Fibroblast of skin of back (primary cell): ENCODE measurements at places on chromosomes 4 and X.

GRCh38 chr4:7781366-7781765, 158.3 kb downstream of the AFAP1 start:
- peak; percentile 78 for DNase-seq

DNA sequence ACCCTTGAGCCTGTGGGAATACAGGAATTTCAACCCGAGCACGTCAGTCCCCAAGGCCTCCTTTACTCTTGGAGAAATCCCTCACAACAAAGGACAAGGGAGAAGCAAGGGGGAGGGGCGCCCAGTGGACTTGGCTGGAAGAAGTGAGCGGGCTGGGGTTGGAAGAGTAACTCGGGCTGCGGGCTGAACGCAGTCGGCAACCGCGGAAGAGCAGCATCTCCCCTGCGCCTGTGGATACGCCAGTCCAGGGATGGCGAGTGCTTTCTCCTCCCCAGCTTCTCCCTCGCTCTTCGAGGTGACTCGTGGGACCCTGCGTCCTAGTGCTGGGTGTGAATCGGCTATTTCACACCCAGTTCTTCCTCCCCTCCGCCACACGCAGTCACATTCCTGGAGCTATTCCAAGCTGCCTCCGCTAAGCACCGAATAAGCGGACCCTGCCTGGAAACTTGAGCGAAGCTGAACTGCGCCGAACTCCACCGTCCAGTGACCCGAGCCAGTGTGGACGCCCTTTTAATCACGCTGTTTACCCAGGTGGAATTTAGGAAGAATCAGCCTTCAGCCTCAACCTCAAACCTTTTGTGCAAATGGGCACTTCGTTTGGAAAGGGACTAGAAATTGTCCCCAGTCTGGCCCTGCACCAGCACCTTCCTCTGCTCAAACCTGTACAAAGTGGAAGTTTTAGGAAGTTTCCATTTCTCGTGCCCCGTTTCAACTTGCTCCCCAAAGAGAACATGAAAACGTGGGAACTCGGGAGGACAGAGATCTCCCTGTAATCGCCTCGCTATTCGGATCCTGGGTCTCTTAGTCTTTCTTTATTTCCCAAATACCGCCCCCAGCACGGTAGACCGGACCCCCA, 64.3 kb upstream of the WDR17 start:
- DNase-seq: peak; percentile 33

GRCh38 chr4:101037249-101037648, 310.1 kb downstream of the PPP3CA start:
- no peak for DNase-seq

DNA sequence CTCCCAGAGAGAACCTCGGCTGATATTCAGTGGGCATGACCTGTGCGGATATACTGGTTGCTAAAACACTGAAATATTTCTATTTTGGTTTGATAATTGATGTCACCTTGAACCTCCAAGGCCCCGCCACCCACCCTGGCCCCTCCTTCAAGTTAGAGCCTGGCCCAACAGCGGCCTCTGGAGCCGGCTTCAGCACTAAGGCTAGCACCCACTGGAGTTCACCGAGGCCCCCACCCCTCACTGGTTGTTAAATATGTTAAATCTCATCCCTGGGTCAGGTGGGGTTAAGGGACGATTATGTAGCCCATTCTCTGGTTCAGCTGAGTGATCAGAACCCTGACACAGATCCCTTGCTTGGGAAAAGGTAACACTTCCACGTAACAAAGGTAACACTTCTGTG, 24.3 kb downstream of the SEL1L3 start:
- no peak for DNase-seq

DNA sequence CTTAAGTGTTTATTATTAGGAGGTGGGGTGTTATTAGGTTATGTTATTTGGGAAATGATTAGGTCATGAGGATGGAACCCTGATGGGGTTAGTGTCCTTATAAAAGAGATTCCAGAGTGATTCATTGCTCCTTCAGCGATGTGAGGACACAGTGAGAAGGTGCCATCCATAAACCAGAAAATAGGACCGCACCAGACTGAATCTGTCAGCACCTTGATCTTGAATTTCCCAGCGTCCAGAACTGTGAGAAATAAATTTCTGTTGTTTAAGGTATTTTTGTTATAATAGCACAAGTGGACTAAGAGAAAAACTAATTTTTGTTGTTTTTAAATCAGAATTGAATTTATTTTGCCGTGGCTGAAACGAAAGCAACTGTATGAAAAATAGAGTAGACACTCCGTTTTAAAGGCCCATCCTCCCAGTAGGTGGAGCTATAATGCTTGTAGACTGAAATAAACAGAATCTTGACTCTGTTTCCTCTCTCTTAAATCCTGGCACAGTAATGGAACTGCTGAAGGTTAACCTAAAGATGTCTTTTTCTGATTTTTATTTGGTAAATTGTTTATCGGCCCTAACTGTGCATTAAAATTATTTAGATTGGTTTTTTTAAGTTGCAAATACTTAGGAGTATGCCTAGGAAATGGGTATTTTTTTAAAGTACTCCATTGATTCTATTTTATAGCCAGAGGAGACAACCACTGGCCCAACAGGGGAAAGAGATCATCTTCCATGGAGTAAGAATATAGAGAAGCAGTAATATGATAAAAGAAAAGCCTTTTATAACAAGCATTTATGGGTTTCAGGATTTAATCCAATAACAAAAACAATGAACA, 133.2 kb upstream of the ADAMTS3 start:
- peak; percentile 55 for DNase-seq

DNA sequence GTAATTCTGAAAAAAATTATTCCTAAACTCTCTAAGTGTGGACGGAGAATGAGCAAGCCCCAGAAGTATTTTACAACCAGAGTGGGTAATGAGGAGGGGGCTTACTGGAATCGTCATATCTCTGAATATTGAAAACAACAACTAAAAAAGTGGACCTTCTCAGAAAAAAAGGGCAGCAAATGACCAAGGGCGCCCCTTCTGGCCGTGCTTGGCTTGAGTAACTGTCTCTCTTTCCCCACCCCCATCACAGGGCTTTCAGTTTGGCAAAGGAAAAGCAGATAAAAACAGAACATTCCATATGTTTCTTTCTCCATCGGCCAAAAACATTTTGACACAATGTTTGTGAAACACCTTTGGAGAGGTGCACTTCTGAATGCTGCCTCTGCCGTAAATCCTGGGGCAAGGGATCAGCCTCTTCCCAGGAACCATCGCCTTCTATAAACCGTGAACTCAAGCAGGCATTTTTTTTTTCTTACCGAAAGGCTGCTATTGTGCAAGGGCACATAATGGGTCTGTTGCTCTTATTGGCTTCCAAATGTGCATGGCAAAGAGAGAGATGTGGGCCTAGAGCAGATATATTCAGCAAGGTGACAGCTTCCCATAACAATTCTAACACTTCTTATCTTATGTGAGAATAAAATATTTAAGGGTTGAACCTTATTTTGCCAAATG, 115.4 kb downstream of the PARM1 start:
- no peak for DNase-seq
